MM.1S (cell line): ENCODE measurements at places on chromosomes 5 and 9.
A peak's percentile ranks its signal among the peaks of the same experiment; 100 is the strongest.

- no peak for DNase-seq
These were observed 6.2 kb upstream of the GMCL2 start for GRCh38 chr5:178193251-178193809.

- peak; percentile 21 for DNase-seq
These were observed 114.9 kb upstream of the TRIM32 start for GRCh38 chr9:116572095-116572748.

DNA sequence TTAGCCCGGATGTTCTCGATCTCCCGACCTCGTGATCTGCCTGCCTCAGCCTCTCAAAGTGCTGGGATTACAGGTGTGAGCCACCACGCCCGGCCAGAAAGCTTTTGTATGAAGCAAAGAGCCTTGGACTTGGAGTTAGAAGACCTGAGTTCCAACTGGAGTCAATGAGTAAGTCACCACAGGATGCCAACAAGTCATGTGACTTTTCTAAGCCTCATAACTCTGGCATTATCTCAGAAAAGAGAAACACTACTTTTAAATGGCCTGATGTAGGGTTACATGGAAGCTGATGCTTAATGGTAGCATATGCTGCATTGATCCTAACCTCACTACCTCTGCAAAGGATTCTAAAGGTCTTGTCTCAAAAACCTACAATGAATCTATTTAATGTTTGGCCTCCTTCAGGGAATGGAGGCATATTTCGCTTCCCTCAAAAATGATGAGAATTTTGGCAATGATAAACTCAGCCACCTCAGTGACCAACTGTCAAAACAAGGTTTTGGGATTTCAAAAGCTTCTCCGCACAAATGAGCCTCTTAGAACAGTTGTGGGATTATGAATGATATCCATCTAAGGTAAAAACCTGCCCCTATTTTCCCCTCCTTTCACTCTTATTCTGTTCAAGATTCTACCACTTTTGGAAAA is 236.8 kb downstream of the ACTL7B start:
- DNase-seq = no peak

GRCh38 chr5:146409054-146409671 is 38.0 kb upstream of the TCERG1 start:
- no peak for DNase-seq

DNA sequence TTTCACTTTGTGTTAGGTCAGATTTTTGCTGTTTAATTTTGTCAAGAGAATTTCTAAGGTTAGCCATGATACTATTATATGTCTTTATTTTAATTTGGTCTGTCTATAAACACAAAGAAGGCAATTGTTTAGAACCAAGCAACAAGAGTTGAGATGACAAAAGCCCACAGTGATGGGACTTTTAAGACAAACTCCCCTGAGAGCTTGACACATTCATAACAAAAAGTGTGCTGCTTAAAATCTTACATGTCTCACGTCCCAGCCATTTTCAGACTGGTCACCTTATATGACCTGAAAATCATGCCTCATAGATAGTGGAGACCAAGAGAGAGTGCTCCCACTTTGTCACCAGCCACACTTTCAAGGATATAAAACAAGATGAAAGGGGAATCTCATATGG is 21.6 kb upstream of the NNT start:
- DNase-seq = no peak

GRCh38 chr5:2131196-2131595 is 248.5 kb upstream of the IRX4 start:
- no peak for DNase-seq
